ENCODE measurements at places on chromosomes 2 and 18.

DNA sequence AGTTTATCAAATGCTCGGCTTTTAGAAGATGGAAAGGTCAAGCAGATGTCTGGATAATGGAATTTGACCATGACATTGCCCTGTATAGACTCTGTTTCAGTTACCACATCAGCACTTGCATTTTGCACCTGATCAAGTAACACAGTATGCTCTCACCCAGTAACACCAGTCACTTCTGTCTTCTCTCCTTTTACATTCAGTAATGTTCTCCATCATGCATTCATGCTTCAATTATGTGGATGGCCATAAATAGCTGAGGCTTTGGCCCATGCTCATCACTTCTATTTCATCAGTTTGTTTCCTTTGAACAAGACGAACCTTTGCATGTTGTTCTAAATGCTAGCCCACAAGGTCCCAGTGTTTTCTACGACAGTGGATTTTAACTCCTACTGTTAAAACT lies 322.9 kb upstream of the ACVR2A start:
- DNase-seq = no peak

DNA sequence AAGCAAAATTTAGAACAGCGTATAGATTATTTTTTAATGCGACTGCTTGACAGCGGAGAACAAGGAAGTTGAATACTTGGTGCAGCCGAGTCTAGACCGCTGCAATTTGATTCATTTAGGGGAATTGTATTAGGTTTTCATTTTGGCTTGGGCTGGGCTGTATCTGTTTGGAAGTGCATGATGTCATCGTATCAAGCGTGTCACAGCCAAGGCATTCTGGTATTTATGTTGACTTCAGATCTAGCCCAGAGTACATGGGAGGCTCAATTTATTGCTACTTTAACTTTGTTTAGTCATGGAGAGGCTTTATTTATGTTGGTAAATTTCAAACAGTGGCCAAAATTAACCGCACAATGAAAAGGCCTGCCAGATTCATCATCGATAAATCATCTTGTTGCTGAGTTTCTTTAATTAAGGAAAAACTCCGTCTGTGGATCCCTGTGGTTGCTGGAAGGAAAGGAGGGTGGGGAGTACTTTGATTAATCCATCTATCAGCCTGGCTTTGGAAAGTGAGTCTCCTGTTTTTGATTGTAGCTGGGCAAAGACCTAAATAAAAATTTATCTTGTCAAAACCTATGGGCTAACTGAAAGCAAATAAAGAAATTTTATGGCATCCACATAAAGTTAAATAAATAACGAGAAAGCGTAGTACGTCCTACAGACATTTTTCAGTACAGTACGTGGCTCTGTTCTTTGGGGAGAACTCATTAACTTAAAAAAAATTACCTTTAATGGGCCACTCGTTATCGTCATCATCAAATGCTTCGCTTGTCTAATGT lies 230.4 kb upstream of the SPRED2 start:
- DNase-seq = no peak

- no peak for DNase-seq
Observed at GRCh38 chr2:145022666-145023333, 502.9 kb upstream of the ZEB2 start.

DNA sequence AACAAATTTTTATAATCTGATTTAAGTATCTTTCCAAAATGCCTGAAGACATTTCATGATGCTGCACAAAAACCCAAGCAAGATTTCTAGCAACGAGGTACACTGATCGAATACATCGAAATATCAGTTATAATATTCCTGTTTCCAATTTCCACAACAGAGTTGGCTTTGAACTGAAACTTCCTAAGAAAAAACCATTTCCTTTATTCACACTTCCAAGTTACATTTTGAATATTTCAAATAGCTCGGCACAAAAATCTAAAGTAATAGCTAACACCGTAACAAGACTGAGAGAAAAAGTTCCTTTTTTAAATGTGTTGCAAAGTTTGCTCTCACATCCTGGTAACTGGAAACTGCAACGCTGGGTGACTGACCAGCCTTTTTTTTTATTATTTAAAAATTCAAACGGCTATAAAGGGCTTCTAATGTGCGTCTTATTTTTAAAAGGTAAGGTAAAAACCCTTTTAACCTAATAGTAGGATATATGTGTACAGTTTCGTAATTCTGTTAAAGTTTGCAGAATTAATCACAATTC lies 1.7 kb downstream of the HNRNPLL start:
- no peak for DNase-seq

DNA sequence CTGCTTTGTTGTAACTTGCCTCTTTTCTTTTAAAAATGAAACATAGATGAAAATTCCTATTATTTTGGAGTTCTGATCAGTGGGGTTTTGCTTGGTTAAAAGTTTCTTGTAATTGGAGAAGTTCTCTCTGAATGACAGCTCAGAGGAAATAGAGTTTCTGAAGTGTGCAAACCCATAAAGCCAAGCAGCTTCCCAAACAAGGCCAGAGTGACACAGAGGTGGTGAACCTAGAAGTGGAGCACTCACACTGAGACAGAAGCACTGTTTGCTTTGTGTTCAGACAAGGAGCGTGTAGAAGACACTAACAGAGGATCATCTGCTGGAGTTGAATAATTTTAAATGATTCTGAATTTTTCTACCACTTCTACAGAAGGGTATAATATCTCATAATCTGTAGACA lies 49.2 kb downstream of the FBXO48 start:
- no peak for DNase-seq

GRCh38 chr2:58535182-58535581 lies 294.1 kb upstream of the FANCL start:
- DNase-seq = no peak

DNA sequence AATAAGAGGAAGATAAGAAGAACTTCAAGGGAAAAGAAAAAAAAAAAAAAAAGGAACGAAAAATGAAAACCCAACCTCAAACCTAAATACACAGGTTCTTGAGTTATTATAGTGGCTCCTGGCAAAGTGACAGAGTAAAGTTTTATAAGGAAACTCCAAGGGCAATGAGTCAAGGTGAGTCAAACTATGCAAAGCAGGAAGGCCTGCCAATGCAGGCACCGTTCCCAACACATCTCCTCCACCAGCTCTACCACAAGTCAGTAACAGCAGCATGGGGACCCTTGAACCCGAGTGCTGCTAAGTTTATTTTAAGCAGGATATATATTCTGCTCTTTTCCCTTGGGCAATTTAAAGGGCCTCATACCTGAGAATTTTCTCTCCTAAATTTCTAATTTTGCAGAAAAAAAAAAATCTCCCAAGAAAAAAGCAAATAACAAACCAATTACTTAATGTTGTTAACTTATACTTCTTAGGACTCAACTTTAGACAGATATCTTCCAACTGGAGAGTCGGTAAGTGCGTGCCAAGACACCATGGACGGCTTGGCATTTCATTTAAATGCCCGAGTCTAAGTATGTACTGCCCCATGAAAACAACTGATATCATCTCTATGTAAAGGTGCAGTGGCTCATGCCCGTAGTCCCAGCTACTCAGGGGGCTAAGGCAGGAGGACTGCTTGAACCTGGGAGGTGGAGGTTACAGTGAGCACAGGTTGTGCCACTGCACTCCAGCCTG lies 75.7 kb upstream of the TFCP2L1 start:
- no peak for DNase-seq

DNA sequence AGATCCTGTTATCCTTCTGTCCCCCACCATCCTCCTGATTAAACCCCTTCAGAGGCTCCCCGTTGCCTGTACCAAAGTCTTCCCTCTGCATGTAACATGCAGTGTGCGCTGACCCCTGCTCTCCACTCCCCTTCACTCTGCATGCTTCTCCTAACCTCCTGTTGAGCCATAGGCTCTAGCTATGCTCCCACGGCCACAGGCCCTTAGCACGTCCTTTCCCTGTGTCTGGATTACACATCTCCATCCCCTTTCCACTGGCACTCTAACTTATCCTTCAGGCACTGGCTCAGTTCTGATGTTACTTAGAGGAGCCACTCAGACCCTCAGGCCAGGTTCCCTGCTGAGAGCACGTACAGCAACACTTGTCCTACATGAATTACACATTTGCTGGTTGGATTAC lies 29.4 kb upstream of the EDAR start:
- no peak for DNase-seq

- no peak for DNase-seq
Observed at GRCh38 chr2:102397209-102397608, 25.8 kb upstream of the IL18RAP start.

DNA sequence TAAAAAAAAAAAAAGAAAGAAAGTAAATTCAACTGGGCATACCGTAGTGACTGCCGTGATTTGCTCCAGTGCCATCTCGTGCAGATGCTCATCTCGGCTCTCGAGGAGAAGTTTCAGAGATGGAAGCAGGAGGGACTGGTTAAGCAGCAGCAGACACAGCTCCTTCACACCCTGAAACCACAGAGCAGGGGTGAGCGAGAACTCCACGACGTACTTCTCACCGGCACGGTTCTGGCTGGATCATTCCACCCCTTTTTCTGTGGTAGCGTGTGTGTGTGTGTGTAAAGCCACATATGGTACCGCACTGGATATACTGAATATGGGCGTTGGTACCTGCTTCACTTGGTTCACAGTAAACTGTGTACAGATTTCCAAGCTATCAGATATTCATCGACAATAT lies 382.2 kb downstream of the NBAS start:
- no peak for DNase-seq

DNA sequence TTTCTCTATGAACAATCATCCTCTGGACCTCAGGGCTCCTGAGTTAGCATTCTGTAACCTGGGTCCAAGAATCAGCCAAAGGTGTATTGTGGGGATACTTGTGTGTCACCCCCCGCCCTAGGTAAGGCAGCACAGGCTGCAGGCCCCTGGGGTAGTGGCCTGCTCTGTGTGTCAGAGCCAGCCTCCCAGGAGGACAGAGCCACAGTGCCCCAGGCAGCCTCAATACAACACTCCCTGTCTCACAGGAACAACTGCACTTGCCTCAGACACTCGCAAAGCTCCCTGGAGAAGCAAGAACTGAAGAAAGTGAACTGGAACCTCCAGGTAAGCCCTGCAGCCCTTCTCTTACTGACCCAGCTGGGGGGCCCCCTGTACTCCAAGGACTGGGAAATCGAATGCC lies 121.3 kb upstream of the PPP1CB start:
- DNase-seq = no peak

DNA sequence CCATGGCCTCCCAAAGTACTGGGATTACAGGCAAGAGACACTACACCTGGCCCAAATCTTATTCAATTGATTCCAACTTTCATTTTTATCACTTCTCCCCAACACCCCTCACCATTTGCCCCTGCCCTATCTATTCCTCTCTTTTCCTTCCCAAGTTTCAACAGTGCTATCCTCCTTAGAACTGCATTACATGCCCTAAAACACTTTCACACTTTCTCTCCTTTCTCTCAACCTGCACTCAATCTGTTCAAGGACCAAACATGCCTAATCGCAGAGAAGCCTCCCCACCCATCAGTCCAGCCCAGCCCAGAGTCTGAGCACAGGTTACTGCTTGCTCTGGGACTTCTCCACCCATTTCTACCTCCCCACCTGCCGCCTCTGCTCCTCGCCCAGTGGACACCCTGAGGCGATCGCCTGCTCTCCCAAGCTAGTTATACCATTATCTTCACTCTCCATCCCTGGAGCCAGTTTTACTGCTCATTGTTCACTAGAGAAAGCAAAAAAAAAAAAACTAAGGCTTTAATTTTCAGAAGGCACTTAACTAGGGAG lies 23.7 kb upstream of the DSG1 start:
- no peak for DNase-seq

- no peak for DNase-seq
Observed at GRCh38 chr2:4914551-4914950, 777.6 kb upstream of the SOX11 start.

GRCh38 chr18:11553098-11553940 lies 56.1 kb upstream of the SLC35G4 start:
- peak; percentile 55 for DNase-seq

GRCh38 chr2:38207168-38207567 lies 131.2 kb upstream of the CYP1B1 start:
- no peak for DNase-seq

GRCh38 chr2:102401456-102401855 lies 21.5 kb upstream of the IL18RAP start:
- no peak for DNase-seq

DNA sequence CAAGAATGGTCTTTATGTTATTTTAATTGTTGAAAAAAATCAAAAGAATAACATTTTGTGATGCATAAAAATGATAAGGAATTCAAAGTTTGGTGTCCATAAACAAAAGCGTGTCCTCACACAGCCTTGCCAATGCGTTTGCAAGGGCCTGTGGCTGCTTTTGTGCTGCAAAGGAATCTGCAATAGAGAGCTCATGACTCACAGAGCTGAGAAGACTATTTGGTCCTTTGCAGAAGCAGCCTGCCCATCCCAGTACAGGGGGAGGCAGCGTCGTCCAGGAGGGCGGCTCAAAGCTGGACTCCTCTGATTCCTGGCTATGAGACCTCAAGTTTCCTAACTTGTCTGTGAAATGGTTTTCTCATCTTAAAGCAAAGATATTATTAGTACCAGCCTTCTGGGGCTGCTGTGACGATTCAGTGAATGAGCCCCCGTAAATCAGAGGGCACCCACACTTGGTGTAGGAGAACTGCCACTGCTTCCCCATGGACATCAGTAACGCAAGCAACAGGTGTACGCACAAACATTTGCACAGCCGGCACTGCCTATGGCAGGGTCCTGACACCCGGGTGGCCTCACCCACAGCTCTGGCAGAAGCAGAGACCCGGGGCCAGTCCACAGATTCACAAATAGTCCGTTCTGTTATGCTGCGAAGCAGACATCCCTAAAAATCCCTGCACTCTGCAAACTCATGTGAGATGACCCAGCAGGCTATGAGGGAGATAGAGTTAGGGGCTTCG lies 70.6 kb upstream of the ASAP2 start:
- no peak for DNase-seq

DNA sequence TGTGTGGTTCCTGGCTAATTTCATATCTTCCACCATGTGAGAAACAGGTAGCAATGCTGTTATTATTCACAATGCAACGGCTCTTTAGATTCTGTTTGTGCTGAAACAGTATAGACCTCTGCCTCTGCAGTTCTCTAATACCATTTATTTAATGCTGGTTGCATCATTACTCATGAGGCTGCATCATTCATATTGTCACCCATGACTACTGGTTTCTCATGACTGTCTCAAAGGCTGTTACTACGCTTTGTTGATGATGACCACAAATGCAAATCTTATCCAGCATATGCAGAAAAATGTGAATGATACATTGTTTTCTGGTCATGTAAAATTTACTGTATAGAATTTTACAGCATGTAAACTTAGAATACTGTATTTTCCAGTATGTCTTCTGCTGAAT lies 22.5 kb downstream of the CAVIN2 start:
- no peak for DNase-seq

GRCh38 chr2:25700221-25700660 lies 26.9 kb upstream of the DTNB start:
- peak; percentile 12 for DNase-seq

DNA sequence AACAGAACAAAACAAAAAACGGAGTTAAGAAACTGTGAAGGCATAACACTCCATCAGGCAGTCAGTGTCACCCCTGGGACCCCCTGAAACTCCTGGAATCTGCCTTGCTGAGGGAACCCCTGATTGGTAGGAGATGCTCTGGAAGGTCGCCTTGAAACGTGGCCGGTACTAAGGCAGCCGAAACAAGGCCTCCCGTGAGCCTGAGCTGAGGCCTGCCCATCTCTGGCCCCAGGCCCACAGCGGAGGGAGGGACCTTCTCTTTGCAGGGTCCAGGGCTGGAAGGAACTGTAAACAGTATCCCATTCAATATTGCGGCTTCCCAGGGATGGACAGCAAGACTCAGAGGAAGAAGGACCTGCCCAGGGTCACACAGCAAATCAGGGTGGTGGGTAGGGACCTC lies 155.7 kb downstream of the INHBB start:
- no peak for DNase-seq
